ENCODE measurements at places on chromosomes 6 and 20.

DNA sequence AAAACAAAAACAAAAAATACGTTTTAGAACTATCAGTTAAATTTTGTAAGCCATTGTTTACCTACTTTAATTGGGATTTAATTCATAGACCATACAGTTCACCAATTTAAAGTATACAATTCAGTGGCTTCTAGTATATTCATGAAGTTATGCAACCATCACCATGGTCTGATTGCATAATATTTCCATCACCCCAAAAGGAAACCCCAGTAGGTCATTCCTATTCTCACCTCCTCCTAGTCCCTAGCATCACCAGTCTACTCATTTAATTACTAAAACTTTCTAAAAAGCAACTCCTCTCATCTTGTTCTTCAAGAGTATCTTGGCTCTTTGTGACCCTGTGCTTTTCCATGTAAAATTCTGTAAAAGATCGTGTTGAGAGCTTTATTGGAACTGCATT is 60.2 kb downstream of the ASXL1 start:
- no peak for DNase-seq

- no peak for DNase-seq
Observed at GRCh38 chr6:43934183-43934802, 164.3 kb downstream of the VEGFA start.

DNA sequence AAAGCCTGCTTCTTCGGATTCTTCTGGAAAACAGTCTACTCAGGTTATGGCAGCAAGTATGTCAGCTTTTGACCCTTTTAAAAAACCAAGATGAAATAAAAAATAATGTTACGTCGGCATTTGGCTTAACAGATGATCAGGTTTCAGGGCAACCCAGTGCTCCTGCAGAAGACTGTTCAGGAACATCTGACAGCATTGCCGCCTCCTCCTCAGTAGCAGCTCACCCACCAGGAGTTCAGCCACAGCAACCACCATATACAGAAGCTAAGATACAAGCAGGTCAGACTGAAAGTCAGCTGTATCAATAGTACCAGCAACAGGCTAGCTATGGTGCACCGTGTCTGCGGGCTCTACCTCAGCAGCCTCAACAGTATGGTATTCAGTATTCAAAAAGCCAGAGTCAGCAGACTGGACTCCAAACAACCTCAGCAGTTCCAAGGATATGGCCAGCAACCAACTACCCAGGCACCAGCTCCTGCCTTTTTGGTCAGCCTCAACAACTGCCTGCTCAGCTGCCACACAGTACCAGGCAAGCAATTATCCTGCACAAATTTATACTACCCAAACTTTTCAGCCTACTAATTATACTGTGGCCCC is 51.9 kb downstream of the BTBD9 start:
- no peak for DNase-seq

DNA sequence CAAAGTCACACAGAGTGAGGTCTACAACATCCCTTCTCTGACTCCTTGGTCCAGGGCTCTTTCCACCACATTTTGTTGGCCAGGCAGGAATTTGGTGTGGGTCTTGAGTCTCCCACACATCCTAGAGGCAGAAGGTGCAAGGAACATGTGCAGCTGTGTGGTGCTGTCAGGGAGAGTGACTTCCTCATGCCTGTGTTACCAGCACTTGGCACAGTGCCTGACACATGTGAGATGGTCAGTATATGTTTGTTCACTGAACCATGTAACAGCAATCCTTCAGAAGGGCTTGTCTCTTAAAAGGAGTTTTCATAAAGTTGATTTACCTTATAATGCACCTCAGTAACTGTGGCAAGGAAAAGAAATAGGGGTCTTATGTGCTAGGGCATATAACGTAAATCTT is 168.5 kb downstream of the CDC5L start:
- peak; percentile 62 for DNase-seq

- DNase-seq: no peak
Observed at GRCh38 chr20:32368323-32368722, 10.2 kb downstream of the ASXL1 start.

DNA sequence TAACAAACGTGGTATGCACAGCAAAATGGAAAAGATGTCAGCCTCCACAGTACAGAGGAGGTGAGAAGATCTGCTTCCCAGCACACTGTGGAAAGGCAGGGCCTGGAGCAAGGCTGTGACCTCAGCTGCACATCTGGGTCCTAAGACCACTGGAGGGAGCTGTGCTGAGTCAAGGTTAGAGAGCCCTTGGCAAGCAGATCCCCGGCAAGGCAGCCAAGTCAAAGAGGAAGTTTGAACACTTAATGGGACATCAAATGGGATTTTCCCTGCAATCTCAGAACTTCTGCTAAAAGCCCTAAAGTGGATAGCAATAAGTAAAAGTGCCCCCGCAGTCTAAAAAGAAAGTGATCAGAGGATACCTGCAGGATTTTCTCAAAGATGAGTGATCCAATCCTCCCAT is 39.5 kb downstream of the UNC5CL start:
- DNase-seq: no peak

DNA sequence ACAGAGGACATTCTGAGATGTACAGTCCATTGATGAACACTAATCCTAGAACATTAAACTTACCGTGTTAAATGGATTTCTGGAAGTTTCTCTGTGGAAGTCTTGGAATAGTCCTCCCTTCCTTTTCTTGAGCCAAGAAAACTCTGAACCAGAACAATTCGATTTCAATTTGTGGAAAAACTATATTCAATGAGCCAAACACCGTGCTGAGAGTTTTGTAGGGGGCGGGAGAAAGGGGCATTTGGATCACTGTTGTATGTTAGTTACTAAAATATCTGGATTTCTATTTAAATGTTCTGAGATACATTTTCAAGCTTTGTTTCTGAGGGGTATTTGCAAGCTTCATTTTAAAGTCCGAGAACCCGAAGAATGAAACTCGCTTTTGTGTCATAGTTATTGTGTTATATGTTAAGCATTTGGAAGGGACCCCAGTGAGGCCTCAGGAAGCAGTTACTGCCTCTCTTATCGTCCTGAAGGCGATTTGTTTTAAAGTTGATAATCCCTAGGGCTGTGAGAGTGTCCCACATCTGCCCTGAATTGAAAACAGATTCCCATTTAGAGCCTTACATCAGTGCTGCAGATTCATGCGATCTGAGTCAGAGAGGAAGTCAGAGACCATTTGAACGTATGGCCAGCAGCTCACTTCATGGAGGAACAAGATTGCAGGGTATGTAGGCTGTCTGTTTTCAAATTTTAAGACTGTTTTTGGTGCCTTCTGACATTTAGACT is 70.8 kb upstream of the SASH1 start:
- no peak for DNase-seq

DNA sequence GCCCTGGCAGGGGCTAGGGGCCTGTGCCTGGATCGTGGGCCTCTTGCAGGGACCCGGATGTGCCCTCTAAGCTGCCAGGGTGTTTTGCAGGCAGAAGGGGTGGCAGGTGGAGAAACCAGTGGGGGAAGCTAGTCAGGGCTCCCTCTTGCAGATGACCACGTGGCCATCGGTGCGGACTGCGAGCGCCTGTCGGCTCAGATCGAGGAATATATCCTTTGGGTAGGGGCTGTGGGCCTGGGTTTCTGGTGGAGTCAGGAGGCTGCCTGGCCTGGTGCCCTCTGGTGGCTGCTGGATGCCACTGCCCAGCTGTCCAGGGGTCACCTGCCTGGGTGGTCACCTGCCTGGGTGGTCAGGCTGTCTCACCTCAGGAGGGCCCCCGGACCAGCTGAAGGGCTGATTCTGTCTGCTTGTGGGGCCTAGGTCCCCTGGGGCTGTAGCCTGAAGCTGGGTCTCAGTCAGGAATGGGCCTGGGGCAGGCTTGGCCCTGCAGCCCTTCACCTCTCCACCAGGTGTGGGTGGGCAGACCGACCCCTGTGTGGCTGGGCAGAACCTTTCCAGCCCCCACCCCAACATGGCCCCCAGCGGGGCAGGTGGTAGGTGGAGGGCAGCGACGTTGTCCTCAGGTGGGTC is 6.7 kb downstream of the TCEA2 start:
- no peak for DNase-seq

DNA sequence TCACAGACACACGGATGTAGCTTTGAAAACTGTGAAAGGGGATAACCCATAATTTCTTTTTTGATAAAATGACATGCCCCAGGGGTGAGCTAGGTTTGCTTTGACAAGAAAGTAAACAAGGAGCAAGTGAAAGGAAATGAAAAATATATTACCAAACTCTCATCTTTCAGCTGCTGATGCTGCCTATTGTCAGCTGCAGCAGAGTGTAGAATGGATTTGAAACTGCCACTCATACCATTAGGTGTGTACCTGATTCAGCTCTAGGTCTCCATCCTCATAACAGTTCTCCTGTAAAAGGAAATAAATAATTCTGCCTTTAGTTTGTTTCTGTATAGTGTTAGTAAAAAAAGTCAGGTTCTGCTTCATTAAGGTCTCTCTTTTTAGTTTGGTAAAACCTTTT is 415.1 kb upstream of the MARCKS start:
- no peak for DNase-seq

DNA sequence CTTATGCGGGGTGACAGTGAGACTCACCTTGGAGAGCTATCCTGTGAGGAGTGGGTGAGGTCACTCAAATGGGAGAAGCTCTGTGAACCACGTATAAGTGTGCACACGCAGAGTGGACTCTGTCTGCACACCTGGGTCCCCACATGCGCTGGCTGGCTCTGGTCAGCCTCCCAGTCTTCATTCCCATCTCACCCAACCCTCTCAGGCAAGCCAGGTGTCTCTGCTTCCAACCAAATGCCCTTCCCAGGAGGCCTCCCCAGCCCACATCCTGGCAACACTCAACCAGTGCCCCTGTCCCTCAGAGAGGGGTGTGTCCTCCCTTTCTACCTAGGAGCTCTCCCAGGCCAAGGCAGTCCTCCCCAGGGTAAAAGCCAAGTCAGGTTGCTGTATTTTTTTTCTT is 8.0 kb upstream of the PI16 start:
- DNase-seq: no peak

- no peak for DNase-seq
Observed at GRCh38 chr20:51366155-51366886, 176.2 kb downstream of the NFATC2 start.

GRCh38 chr6:29502597-29502996 is 14.8 kb upstream of the MAS1L start:
- no peak for DNase-seq

DNA sequence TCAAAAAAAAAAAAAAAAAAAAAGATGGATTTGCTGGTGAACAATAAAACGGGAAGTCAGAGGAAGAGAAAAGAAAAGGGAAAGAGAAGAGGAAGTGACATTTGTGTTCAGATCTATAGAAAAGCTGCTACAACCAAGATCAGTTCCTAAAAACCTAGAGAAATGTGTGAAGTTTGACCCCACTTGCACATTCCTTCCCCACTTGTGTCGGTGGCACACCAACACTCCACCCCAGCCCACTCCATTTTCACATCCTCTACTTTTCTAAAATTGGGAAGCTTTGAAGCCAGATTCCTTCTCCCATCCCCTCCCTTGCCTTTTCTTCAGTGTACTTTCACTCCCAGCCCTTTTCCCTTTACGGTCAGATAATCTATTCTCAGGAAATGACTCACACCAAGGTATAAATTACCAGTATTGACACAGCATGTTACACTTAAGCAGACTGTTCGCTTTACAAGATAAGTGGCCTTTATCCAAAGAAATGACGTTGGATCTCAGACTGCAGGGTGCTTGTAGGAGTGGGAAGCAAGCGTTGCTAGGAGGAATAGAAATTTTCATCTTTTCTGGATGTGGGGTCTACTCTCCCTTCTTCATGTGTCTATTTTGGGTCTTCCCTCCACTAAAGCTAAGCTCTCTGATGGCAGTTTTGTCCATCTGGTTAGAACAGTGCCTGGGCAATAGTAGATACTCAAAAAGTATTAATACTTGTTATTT is 92.5 kb upstream of the ADGRF1 start:
- peak; percentile 89 for DNase-seq

DNA sequence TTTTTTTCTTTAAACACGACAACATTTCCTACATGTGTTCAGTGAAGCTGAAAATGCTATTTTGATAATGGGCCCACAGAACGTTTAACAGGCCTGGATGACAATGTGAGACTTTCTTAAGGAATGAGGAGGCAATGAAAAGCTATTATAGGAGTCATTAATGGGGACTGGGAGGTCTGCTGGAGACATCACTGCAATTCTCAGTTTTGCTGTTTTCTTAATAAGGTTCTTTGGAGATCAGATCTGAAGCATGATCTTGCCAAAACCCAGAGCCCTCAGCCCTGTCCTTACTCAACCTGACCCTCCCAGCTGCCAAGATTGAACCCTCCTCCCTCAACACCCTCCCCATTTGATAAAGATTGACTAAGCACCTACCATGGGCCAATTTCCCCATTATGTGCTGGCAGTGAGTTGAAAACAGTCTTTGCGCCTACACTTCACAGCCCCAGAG is 353.1 kb downstream of the MAFB start:
- DNase-seq: no peak

DNA sequence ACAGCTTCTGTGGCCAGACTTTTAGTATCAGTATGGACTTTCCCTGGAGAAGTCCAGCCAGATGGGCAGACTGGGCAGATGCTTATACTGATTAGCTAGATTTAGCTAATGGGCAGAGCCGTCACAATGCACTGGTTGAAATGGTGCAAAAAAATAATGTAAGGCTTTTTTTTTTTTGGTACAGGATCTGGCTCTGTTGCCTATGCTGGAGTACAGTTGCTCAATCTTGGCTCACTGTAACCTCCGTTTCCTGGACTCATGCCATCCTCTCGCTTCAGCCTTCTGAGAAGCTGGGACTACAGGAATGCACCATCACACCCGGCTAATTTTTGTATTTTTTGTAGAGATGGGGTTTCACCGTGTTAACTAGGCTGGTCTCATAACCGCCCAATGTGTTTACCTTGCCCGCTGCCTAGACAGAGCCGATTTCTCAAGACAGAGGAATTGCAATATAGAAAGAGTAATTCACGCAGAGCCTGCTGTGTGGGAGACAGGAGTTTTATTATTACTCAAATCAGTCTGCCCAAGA is 16.4 kb upstream of the KIFC1 start:
- peak; percentile 53 for DNase-seq

DNA sequence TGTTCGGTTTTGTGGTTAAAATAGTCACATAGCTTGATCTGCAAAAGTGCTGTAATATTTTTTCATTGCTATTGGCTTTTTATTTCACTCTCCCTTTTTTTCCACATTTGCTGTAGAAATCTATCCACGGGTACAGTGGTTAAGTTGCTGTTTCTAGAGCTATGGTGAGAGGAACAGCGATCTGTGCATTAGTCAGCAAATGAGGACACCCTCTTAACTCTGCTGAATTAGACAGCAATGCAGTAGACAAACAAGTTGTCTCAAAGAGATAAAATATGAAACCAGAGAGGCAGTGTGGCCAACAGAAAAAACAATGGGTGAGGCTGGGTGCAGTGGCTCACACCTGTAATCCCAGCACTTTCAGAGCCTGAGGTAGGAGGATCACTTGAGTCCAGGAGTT is 17.6 kb upstream of the SYNJ2 start:
- no peak for DNase-seq

DNA sequence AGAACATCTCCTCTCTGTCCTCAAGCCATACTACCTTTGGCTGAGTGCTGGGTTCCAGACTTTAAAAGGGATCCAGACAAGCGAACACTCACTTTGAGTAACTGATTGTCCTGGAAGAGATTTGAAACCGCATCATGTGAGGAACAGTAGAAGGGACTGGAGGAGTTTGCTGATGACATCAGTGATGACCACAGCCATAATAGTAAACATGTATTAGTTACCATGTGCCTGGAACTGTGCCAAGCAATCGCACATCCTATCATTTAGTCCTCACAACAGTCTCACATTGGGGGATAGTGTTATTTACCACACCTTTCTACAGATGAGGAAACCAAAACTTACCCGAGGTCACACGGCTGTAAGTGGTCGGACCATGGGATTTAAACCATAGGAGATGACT is 39.8 kb downstream of the ARMC2 start:
- no peak for DNase-seq
